ENCODE measurements at places on chromosomes 11 and 22.

DNA sequence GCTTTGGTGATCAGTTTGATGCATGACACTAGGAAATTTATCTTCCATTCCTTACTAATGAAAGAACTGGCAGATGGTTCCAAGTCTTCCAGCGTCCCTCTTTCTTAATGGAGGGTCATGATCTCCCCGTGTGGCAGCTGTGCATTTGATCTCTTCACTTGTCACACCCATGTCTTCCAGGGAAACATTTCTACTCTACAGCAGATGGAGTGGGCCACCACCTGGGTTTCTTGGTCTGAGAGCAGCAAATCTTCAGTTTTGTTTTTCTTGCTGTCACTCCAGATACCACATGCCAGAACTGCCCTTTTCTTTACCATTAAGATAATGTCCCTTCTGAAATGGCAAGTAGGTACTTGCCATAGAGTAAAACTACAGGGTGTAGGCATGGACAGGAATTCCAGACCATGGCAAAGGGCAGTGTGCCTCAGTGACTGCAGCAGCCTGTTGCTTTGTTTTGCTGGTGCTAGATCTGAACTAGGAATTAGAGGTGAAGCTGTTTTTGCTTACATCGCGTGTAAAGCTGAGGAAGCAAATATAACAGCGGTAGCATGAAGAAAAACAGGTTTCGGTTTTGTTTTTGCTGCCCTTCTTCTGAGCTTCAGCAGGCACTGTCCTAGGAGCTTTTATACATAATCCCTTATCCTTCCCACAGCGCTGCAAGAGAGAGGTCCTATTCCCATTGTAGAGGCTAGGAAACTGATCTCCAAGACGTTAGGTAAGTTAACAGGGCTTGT, 20.7 kb upstream of the C11orf96 start:
- DNase-seq = no peak

- DNase-seq = no peak
Measured at GRCh38 chr11:95134491-95134890, 44.8 kb downstream of the ENDOD1 start.

DNA sequence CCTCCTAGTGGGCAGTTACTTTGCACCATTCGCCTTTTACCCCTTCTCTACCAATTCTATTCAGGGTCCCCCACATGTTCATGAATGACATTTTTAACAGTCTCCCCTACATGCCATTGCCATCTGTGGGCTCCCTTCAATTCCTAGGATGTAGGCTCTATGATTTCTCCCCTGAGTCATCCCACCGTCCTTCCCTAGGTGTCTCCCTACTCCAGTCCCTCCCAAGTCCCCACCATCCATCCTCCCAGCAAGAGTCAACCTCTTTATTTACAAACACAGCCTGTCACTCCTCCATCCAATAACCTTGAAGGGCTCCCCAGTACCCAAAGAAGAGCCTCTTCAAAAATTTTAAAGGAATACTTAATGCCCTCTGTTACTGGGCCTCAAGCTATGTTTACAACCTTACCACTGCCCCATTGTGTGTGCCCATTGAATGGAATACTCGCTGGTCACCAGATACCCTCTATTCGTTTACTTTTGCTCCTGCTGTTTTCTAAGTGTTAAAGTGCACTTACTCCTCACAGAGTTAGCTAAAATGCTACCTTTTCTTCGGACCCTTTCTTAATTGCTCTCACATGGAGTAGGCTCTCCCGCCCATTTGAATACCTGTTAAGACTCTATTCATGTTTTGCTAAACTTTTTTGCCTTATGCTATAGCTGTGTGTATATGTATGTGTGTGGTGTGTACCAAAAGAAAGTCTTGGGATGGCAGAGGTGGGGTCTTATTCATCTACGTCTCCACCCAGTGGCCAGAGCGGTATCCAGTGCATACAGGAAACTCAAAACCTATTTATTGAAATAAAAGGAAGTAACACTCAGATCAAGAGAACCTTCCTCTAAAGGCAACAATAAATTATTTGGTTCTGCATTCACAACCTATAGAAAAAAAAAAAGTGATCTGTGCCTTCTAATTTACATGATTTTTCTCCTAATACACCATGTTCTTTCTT, 235.8 kb upstream of the CCDC90B start:
- no peak for DNase-seq

- DNase-seq = no peak
Measured at GRCh38 chr11:4682623-4683419, 14.8 kb downstream of the OR51E2 start.

GRCh38 chr22:42270176-42270509, 310 bp downstream of the TCF20 start:
- no peak for DNase-seq

DNA sequence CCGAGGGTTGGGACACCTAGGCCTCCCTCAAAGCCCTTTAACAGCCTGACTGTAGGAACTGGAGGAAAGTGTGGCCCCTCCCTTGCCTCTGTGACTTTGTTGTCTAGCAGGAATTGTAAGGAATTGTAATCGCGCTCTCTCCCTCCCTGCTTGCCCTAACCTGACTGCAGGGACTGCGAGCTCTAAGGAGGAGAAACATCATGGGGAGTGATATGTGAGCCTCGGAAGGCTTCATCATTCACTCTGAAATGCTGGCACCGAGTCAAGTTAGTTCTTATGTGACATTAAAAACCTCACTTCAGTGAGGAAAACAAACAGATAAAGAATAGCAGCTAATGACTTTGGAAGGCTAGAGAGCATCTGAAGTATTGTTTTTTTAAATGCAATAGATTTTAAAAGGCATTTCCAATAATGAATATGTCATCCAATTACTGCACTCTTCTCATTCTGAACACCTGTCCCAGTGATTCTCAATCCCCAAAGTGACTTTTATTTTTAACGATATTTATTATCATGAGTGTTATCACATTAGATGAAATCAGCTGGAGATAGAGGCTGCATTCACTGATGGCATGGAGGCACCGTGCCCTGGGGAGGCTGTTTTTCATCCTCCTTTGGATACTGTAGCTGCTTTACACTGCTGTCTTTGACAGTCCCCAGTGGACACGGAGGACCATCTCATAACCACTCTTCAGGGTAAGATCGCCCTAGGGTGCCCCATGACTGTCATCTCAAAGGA, 58.5 kb upstream of the NTM start:
- DNase-seq = no peak

- DNase-seq = no peak
Measured at GRCh38 chr22:11613898-11614755, 3913.9 kb upstream of the OR11H1 start.

DNA sequence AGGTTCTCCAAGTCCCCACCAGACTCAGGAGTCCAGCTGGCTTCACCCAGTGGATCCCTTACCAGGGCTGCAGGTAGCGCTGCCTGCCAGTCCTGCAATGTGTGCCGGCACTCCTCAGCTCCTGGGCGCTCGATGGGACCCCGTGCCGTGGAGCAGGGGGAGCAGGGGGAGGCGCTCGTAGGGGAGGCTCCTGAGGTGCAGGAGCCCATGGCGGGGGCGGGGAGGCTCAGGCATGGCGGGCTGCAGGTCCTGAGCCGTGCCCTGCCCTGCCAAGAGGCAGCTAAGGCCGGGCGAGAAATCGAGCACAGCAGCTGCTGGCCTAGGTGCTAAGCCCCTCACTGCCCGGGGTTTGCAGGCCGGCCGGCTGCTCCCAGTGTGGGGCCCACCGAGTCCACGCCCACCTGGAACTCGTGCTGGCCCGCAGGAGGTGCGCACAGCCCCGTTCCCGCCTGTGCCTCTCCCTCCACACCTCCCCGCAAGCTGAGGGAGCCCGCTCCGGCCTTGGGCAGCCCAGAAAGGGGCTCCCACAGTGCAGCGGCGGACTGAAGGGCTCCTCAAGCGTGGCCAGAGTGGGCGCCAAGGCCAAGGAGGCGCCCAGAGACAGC, 792.9 kb upstream of the CCDC179 start:
- DNase-seq = no peak

DNA sequence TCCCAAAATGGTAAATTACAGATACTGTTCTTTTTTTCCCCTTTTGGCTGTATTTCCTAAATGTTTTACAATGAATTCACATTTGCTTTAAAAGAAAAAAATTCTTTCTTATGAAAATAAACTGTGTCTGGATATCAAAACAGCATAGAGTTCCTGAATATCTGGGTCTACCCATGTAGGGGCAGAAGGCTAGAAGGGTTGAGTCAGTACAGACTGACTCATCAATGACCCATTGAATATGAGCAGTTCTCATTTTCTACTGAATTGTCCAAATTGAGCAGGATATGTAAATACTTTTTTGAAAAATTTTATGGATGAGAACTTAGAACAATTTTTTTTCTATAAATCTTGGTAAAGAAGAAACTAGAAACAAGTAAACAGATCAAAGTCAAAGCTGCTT, 16.3 kb upstream of the C11orf87 start:
- no peak for DNase-seq

- no peak for DNase-seq
Measured at GRCh38 chr11:14835496-14836492, 56.2 kb downstream of the CYP2R1 start.

DNA sequence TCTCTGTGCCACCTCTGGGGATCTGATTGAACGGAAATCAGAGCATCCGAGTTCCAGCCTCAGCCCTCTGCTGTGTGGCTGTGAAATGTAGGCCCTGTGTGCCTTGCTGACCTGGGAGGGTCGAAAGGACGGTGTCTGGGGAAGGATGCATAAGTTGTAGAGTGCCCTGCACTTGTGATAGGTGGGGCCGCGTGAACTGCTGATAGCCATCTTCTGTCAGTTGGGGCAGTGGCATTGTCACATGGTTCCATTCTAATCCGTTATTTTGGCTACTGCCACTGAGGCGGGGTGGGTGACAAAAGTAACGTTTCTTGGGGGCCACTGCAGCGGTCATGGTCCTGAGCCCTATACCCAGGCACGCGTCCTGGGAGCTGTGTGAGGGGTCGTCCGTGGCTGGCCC, 63.4 kb downstream of the LRP5 start:
- no peak for DNase-seq

DNA sequence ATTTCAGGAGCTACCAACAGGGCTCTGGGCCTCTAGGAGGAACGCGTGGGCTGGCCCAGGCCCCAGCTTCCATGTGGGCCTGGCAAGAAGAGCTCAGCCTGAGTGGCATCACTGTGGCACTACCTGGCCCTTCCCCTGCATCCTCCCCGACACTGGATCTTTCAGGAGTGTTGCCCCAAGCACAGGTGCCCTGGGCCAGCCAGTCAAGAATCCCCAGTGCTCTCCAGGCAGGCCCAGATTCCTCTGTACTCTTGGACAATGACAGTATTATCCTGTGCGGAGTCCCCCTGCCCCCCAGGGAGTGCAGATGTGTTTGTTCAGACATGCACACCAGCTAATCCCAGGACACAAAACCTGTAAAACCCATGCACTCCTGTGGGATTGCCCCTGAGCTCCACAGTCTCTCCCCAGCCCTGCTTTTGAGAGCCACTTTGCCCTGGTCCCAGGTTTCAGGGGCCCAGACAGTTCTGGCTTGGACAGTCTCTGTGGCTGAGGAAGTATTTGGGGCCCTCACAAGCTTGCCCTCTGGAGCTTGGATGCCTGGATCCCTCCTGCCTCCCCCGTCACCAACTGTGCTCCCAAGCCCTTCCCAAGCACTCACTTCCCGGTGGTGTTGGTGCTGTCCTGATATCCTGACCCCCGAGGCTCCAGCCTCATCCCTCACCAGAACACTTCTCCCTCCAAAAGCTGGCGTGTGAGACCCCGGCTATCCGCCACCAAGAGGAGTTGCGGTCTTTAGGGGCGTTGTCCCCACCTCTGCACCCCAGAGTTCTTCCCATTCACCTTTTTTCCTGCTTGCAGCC, 39.9 kb downstream of the KCNC1 start:
- DNase-seq = no peak

- no peak for DNase-seq
Measured at GRCh38 chr11:119618208-119618909, 110.6 kb downstream of the NECTIN1 start.

DNA sequence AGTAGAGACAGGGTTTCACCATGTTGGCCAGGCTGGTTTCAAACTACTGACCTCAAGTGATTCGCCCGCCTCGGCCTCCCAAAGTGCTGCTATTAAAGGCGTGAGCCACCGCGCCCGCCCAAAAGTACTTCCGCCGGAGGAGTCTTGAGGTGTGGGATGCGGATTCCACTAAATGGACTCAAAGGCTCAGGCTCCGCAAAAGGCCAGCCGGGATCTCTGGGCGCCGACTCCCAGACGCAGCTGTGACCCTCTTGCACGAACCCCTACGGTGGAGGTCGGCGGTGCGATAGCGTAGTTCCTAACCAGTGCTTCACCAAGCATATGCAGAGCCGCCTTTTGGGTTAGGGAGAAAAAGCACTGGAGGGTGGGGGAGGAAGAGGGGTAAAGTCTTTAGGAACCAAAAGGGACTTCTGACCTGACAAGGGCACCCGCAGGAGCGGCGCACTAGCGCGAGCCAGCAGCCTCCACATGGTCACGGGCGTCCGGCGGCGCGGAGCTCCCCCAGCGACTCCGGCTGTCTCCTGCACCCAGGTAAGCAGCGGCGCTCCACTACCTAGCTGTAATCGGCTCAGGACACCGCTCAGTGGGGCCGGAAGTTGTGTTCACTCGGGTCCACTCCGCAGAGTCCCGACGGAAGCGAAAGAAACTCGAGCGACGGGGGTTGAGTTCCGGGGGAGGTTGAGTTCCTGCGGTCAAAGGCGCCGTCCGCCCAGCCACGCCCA, at the start of gene MRPL16:
MRPL16 (minus strand) TSS at position 590 of the 722 bp plus-strand sequence; CDS start at position 470, 120 bp downstream.
- peak; percentile 83 for DNase-seq

DNA sequence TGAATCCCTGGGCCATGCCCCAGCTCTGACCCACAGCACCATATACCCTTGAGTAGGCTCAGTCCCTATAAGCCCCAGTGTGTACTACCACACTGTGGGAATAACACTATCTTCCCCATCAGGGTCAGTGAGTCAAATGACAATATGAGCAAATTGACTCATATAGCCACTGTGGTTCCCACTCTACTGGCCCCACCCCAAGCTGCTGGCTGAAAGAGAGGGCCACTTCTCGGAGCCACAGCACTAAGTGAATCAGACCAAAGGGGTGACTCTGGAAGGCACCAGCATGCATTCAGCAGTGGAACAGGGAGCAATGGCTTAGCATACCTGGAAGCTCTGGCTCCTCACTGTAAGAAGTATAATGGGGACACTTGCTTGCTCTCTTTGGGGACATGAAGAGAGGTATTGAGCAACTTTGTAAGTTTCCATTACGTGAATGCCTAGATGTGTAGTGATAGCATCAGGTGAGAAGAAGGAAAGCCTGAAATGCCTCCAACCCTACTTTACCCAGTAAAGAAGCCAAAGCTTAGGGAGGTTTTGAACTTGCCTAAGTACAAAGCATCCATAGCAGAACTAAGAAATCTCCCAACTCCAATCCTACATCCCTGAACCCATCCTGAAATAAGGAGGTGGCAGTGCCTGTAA, 13.5 kb downstream of the CD59 start:
- no peak for DNase-seq

- DNase-seq = no peak
Measured at GRCh38 chr11:67435031-67435726, 2.3 kb downstream of the PTPRCAP start.

GRCh38 chr11:66050581-66051231, 1.5 kb upstream of the SF3B2 start:
- no peak for DNase-seq

GRCh38 chr22:20859615-20860014, 808 bp downstream of the SNAP29 start:
- DNase-seq = no peak

- DNase-seq = no peak
Measured at GRCh38 chr11:61637277-61637676, 42.9 kb upstream of the DAGLA start.

- DNase-seq = peak; percentile 95
Measured at GRCh38 chr11:66466225-66467033, at the start of gene PELI3. Gene PELI3, plus strand, starts transcription at chr11:66466905. Its CDS starts 1,224 bp downstream, at chr11:66468129.

Data from stimulated activated CD8-positive, alpha-beta memory T cell treated with anti-CD3 and anti-CD28 coated beads, Interleukin-7, amount 100 ng/mL, for 1 hour (primary cell).